ENCODE measurements at places on chromosomes 3 and 15.

DNA sequence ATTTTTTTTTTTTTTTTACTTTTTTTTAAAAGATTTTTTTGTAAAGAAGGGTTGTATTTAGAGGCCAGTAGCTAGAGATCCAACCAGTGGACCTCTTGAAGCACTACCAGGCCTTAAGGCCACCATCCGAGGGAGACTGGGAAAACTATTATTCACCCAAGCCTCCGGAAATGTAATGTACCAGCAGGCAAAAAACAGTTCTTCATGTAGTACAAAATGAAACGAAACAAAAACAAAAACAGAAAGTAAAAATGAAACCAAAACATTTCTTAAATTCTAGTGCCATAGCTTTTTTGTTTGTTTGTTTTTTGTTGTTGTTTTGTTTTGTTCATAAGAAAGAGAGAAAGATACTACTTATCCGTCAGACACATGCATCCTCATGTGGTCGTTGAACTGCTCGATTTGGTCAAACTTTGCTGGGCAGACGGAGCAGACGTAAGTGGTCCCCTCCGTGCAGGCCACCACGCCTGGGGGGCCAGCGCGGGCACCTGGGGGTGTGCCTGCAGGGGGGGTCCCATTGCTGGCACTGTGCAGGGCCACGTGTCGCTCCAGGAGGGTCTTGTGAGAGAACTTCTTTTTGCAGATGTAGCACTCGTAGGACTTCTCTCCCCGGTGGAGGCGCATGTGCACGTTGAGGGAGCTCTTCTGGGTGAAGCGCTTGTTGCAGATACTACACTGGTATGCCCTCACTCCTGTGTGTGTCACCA, 45.0 kb downstream of the TIGIT start:
- no peak for DNase-seq

GRCh38 chr15:35827911-35828310, 281.9 kb upstream of the DPH6 start:
- DNase-seq: no peak

- DNase-seq: no peak
Measured at GRCh38 chr3:24645047-24645446, 150.4 kb upstream of the THRB start.

- no peak for DNase-seq
Measured at GRCh38 chr15:64851503-64851840, 9.8 kb downstream of the PLEKHO2 start.

- DNase-seq: no peak
Measured at GRCh38 chr3:157436583-157437291, at the start of gene PTX3. TSS of gene PTX3 (plus strand) at chr3:157436850. CDS start at chr3:157436934, 84 bp downstream.

DNA sequence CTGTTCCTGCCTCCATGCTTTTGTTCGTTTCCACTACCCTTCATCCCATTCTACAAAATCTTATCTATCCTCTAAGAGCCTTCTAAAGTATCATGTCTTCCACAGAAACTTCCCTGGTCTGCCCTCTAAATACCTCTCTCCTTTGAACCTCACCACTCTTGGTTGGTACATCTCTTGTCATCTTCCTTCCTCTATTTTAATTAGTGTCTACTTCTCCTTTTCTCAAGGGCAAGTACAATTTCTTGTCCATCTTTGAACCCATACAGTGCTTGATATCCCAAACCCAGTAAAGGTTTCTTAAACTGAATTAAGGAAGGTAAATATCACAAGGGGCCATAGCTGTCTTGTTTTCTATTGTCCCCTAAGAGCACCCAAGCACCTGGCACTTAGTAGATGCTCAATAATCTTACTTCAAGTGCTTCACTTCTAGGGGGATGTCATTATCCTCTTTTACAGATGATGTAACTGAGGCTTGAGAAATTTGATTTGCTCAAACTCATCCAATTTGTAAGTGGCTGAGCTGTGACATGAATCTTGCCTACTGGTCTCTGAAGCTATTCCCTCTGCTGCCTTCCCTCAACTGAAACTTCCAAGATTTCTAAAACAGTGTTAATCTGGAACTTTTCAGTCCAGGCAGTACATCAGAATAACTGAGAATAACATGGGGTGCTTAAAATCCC, 2.6 kb upstream of the DAPK2 start:
- DNase-seq: no peak

- DNase-seq: no peak
Measured at GRCh38 chr15:48459571-48460442, 128.6 kb downstream of the DUT start.

GRCh38 chr3:159030138-159030670, 228.3 kb downstream of the MFSD1 start:
- no peak for DNase-seq

Measured in cortex of kidney (tissue), 1 donor.